Fibroblast of skin of right biceps (primary cell): ENCODE measurements at places on chromosomes 2 and 18.

- DNase-seq = peak; percentile 33
These were observed 765.4 kb downstream of the MBD2 start for GRCh38 chr18:53458944-53459580.

- DNase-seq = no peak
These were observed 213.3 kb downstream of the FAM210A start for GRCh38 chr18:13513021-13513420.

DNA sequence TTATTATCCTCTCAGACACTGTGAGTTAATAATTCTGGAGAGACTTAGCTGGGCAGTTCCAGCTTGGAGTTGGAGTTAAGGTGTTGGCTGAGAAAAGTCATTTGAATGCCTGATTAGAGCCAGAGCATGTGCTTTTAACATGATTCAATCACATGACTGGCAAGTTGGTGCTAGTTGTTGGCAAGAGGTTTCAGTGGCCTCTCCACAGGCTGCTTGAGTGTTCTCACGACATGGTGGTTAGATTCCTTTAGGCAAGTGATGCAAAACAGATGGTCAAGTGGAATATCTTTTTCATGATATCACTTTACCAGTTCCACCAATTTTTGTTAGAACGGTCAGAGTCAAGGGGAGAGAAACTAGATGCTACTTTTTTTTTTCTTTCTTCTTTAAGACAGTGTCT is 262.7 kb upstream of the FN1 start:
- peak; percentile 99 for DNase-seq

- DNase-seq = no peak
These were observed 210.2 kb upstream of the TNP1 start for GRCh38 chr2:217070043-217070430.

DNA sequence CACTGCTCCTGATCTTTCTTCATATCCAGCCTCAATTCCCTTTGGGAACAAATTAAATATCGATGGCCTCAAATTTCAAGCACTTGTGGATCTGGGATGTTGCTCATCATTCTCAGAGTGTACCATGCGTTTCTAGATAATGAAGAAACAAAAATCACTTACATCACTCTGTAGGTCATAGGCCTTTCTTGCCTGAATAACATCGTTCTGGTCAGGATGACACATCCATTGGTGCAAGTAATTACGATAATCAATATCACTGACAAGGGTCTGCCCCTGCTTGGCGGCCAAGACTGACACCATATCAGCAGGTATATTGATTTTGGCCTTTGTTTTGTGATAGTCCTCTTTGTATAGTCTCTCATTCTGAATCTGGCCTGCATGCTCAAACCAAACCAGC is 157.3 kb downstream of the RIF1 start:
- DNase-seq = no peak

- DNase-seq = no peak
These were observed 278.0 kb downstream of the KCNS3 start for GRCh38 chr2:18156421-18156820.
